BJ (cell line): ENCODE measurements at places on chromosomes 7 and 10.

DNA sequence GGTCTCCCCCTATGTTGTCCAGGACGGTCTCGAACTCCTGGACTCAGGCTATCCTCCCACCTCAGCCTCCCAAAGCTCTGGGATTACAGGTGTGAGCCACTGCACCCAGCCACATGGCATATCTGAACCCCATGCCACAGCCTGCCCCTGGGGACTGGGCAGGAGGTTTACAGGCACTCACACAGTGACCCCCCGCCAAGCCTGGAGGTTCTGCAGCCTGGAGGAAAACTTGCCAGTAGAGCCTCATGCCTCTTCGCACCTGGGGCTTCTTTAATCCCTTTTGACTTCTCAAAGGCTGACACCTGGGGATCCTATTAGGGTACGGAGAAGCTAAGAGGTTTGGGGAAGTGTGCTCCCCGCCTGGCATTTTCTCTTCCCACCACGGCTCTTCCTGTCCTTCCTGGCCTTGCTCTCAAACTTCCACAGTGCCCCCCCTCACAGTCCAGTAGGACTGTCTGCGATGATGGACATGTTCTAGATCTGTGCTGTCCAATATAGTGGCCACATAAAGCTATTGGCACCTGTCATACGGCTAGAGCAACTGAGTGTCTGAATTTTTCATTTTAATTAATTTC lies 11.4 kb upstream of the KCP start:
- no peak for DNase-seq

DNA sequence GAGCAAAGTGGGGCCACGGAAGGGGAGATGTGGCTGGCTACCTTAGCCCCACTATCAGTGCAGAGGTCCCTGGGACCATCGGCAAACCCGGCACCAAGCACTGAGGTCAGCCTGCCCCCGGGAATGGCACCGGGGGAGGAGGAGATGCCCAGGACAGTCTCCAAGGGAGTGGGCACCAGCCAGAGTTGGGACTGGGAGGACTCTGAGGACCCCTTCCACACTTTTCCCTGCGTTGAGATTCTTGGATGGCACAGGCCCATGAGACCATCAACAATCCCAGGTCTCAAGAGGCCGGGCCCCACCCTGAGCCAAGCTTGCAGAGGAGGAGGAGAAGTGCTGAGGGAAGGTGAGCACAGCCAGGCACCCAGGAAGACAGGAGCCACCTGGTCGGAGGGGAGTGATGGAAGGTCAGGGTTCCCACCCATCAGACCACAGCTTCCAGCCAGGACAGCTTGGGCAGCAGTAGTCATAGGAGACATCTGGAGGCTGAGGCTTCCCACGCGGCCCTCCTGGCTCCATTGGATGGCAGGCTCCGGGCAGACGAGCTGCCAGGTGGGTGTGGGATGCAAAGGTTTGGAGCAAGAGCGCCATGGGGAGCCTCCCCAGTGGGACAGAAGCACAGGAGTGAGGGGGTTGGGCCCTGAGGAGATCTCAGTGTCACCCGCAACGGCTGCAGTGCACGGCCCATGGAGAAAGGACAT lies 2.6 kb upstream of the OPN4 start:
- no peak for DNase-seq

DNA sequence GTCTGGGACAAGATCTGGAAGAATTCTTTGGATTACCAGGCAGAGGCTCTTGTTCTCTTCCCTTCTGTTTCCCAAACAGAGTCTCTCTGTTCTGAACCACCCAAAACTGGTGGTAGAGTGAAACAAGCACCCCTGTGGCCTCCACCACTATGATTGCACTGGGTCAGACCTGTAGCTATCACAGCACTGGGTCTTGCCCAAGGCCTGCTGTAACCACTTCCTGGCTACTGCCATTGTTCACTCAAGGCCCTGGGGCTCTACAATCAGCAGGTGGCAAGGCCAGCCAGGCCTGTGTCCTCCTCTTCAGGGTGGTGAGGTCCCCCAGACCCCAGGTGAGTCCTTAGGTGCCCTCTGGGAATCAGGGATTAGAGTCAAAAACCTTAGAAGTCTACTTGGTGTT lies 4.1 kb upstream of the LRRC17 start:
- DNase-seq = no peak

DNA sequence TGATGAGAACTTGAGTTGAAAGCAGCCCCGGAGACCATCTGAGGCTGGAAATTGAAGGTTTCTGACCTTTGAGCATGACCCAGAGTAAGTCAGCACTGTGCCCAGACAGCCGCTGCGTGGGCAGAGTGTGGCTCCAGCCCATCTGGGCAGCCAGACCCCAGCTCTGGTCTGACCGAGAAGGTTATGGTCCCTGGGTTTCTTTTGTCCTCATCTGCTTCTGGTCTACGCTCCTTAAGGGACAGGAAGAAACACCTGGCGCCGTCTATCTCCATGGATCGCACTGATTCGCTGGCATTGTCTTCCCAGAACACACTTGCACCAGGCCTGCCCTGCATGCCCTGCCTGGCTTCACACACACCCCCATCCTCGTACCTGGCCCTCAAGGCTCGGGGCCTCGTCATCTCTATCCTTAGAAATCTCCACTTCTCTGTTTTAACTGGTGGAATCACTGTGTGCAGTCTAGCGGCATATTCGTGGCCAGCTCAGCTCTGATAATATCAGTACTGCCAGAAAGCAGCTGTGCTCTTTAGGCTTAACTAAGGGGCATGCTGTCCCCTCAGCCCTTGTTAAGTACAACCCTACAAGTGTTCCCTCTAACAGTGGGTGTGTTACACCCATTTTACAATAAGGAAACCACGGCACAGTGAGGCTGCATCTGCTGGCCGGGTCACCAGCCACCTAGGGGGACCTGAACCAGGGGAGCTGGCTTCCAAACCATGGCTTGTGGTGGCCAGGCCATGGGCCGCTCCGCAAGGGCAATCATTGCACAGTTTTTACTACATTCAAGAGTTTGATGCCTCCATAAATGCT lies 127.7 kb downstream of the ADCY1 start:
- DNase-seq = no peak

- no peak for DNase-seq
These were observed 25.8 kb upstream of the AMPH start for GRCh38 chr7:38656968-38657367.

DNA sequence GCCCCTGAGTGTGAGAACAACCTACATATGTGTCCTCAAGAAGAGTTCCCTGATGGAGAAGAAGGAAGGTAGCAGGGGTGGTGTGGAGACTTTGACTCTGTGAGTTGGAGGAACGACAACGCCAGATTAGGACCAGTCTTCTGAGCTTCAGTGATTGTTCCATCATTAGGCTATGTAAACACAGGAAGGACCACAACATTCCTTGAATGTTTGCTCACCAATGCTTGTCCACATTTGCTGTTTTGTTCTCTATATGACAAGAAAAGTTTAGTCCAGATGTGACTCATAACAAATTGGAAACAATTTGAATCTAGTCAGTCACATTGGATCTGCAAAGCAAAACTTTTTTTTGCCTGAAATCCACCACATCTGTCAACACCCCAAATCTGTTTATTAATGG lies 62.7 kb downstream of the ENTPD1 start:
- peak; percentile 34 for DNase-seq

- DNase-seq = no peak
These were observed 37.7 kb upstream of the MINDY3 start for GRCh38 chr10:15898046-15898445.

- DNase-seq = no peak
These were observed 174.5 kb upstream of the HDAC9 start for GRCh38 chr7:18320971-18321567.

- peak; percentile 58 for DNase-seq
These were observed at the start of gene ASNS for GRCh38 chr7:97872025-97872669. TSS of gene ASNS (minus strand) at chr7:97872408. CDS start at chr7:97869156, 3,252 bp downstream.

- DNase-seq = no peak
These were observed 5.7 kb downstream of the TNS3 start for GRCh38 chr7:47576031-47576865.

DNA sequence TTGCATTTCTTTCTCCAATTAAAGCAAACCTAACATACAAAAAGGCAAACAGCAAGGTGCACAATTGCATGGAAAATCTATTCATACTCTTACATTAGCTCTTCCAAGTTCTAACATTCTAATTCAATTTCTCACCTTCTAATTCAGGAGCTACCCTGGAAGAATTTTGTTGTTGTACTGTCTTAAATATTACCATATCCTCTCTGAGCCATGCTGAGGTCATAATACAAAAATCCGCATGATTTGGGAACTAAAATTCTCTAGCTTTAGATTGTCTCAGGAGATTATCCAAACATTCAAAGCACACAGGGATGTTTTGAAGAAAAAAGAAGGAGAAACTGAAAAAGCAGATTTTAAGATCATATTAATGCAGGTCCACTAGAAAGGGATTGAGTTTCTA lies 229.9 kb downstream of the KIAA1217 start:
- DNase-seq = no peak
